ENCODE measurements at places on chromosomes 6 and 20.

- DNase-seq: peak; percentile 77
Observed at GRCh38 chr6:40183902-40184301, 249.6 kb upstream of the MOCS1 start.

DNA sequence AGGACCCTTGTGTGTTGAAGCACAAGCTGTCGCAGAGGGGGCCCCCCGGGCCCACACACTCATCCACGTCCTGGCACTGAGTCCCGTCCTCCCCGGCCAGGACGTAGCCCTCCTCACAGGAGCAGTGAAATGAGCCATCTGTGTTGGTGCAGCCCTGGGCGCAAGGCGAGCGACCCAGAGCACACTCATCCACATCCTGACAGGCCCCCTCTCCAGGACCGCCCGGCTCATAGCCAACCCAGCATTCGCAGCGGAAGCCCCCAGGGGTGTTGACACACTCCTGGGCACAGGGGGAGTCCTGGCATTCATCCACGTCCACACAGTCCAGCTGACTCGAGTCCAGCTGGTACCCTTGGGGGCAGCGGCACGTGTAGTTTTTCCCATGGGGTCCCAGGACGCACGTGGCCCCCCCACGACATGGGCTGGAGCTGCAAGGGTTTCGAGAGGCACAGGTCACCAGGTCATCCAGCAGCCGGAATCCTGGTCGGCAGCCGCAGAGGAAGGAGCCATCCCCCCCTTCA is 1.2 kb downstream of the CD93 start:
- DNase-seq: no peak

DNA sequence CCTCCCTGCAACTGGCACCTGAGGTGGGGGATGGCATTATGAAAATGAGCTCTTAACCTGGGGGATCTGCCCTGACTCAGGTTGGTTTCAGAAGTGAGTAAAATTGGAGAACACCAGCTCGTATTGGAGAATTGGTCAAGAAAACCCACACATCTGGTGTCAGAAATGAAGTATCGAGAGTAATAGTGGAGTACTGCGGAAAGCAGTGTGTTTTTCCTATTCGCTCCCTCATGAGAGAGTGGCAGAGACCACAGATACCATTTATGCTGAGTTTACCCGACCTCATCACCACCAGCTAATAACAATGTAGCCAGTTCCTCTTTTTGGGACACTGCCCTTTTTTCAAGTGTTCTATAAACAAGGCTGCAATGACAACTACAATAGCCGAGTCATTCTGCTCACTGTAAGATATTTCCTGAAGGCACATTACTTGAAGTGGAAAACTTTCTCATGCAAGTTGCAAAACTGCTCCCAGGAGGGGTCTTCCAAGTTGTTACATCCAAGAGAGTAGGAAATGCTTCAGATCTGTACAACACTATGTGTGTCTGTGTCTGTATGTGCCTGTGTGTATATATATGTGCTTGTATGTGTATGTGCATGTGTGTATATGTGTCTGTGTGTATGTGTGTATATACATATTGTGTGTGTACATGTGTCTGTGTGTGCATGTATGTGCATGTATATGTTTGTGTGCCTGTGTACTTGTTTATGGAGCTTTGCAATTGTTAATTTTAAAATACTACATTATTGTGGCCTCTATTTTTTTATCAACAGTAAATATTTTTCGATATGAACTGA is 106.0 kb upstream of the CST7 start:
- no peak for DNase-seq

GRCh38 chr6:149636124-149636523 is 12.4 kb downstream of the KATNA1 start:
- no peak for DNase-seq
